ENCODE measurements at places on chromosomes 16 and 17.

GRCh38 chr17:6666557-6666956, 15.0 kb downstream of the C17orf100 start:
- no peak for DNase-seq

- DNase-seq, result no peak
Measured at GRCh38 chr16:3143598-3144320, 8.9 kb downstream of the ZNF213 start.

DNA sequence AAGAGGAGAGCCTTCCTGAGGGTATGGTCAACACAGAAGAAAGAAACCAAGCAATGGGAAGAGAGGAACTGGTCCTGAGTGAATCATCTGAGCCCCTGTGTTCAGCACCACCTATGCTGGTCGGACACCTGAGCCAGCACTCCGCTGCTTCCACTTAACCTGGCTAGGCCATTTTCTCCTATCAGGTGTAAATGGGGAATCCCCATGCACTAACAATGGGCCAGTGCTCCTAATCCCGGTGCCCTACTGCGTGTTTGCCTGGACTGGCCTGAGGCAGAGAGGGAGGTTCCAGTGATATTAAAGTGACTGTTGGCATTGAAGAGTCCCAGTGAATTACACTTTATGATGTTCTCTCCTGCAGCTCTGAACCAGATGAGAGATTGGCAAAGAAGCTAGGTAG, 34.4 kb upstream of the XYLT2 start:
- DNase-seq, result no peak

- DNase-seq, result no peak
Measured at GRCh38 chr16:75035410-75035968, 36.7 kb downstream of the ZNRF1 start.

- no peak for DNase-seq
Measured at GRCh38 chr16:31452631-31453106, 6.6 kb upstream of the ARMC5 start.

DNA sequence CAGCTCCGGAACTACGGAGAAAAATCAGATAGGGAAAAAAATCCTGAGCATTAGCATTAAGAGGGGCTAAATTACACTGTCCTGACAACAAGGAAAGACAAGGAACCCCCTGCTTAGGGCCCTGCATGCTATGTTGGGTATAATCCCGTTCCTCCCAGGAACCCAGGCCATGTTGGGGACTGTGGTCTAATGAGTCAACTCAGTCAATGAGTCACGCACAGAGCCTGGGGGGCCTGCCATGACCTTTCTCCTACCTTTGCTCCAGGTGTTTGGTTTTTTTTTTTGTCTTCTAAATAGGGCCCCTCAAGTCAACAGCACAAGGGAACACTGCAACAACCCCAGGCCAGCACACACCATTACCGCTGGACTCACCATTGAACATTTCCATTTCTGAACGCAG, 8.9 kb upstream of the ZNF200 start:
- DNase-seq, result no peak

DNA sequence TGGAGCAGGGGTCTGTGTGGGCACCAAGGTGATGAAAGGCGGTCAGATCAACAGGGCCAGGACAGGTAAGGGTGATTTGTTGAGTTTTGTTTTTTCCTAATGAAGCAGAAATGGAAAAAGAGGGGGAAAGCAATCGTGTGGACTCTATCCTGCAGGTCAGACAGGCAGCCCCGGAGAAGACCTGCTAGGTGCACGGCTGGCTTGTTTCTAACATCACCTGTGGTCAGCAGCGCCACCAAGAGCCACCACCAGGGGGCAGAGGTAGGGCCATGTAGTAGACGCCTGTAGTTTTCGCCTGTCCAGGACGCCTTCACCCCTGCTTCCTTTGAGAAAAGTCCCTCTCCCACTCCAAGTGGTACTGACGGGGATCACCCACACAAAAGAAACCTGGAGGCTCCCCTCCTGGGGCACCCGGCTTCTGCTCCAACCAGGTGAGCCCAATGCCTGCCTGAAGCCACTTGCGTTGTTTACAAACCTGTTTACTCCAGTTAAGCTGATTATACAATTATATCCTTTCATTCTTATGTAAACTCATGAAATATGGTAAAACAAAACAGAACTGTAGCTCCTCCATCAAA, 54.2 kb upstream of the SEC14L1 start:
- DNase-seq, result no peak

DNA sequence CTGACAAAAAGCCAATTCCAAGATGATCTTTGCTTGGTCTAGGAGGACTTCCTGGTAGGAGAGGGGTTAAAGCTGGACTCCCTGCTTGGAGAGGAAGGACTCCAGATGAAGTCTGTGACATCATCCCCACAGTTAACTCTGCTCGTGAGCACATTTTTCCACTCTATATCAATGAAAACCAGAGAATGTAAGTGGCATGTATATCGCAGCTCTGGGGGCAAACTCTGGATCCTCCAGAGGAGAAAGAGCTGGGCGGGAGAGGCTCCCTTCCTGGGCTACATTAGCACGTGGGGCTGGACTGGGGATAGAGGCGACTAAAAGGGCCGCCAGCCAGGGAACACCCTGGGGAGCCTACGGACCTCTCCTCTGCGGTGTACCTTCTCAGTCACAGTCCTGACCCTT, 34.1 kb downstream of the HIC1 start:
- DNase-seq, result no peak

- no peak for DNase-seq
Measured at GRCh38 chr17:71455219-71455618, 665.6 kb upstream of the SOX9 start.

- DNase-seq, result no peak
Measured at GRCh38 chr17:17089796-17090641, 47.8 kb downstream of the MPRIP start.

- no peak for DNase-seq
Measured at GRCh38 chr17:10380631-10381408, 8.0 kb upstream of the MYH13 start.

GRCh38 chr17:61009663-61010062, 332.0 kb downstream of the BCAS3 start:
- DNase-seq, result no peak

DNA sequence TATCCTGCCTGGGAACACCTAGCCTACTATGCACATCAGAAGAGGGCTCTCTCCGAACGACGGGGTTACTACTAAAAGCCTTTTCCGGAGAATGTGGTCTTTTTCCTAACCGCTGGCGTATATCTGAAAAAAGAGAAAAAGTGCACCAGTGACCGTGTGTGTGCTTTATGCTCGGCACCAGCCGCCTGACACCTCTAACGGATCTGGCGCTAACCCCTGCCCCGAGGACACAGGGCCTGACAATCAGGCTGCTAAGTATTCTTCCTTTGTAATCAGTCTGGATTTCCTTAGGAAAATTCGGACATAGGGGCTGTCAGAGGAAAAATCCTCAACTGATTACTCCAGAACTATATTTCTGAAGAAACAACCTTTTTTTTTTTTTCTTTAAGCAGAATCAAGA, 13.4 kb upstream of the ITGAE start:
- DNase-seq, result no peak

DNA sequence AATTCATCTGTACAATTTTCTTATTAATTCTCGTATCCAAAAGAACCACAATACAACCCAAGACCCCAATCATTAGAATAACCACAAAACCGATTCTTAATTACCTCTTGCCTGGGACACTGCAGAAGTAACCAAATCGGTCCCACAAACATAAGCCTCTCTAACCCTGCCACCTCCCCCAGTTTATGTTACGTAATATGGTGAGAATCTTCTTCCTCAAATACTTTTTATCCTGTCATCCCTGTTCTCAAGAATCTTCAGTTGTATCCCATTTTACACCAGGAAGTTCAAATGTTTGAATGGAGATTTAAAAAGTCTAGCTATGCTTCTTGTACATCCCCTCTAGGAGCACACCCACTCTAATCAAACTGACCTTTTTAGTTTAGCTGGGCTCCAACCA, 269.3 kb upstream of the TBX2 start:
- no peak for DNase-seq

DNA sequence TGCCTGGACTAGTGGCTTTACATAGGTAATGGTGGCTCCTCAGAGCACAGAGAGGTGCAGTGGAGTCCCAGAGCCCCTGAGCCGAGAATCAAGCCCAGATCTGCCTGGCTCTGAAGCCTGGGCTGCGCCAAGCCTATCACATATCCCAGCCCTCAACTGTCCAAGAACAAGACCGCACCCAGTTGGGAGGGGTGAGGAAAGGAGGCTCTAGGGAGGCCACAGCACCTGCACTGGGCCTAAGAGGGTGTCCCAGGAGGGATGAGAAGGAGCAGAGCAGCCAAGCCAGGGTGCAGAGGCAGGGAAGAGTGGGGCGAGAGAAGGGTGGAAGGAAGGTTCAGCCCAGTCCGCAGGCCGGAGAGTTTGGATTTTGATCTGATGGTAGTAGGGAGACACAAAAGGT, 941 bp upstream of the RNF112 start:
- no peak for DNase-seq

- no peak for DNase-seq
Measured at GRCh38 chr17:81987161-81987770, 9.8 kb downstream of the ASPSCR1 start.

GRCh38 chr17:43534909-43535308, 11.2 kb downstream of the ETV4 start:
- no peak for DNase-seq

DNA sequence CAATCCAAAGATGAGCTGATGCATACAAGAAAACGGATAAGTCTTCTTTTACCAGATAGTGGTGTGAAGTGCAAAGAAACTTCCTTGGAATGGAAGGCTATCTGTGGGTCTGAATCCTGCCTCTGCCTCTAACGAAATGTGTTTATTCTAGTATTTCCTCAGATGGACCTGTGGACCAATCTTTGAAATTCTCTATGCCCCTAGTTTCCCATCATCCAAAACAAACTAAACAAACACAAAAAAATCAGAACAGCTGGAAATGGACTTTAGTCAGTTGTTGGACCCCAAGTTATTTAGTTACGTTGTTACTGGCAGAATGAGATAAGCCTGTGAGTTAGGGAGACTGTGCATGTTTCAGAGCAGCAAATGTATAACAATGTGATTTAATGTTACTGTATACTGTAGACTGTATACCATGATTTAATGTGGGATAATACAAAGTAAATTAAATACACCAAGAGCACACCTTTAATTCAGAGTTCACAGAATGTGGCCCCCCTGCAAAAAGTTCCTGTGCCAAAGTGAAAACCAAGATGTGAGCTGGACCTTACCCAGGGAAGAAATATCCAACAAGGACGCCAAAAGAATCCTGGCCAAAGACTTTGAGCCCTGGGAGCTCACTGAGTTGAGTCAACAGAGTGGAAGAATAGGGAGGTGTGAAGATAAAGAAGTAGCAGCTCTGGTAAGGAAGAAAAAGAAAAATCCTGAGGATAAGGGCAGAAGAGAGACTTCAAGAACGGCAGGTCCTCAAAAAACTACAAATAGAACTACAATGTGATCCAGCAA, 255.2 kb downstream of the CNTNAP4 start:
- no peak for DNase-seq

DNA sequence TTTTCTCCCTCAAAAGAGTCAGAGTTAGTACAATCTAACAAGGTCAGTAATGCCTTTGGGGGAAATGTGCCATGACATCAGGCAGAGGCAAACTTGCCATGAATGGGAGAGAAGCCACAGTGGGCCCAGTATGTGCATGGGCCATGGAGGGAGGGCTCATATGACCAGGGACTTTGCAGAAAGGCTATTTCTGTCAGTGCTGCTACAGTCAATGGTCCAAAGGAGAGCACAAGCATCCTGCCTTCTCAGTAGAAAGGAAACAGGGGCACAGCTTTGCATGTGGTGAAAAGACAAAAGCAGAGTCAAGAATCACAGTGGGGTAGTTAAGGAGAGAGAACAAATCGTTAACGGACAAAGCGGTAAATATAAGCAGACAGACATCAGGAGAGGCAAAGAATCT, 11.2 kb upstream of the CORO6 start:
- no peak for DNase-seq

- DNase-seq, result no peak
Measured at GRCh38 chr16:16019488-16019887, 70.1 kb downstream of the ABCC1 start.

DNA sequence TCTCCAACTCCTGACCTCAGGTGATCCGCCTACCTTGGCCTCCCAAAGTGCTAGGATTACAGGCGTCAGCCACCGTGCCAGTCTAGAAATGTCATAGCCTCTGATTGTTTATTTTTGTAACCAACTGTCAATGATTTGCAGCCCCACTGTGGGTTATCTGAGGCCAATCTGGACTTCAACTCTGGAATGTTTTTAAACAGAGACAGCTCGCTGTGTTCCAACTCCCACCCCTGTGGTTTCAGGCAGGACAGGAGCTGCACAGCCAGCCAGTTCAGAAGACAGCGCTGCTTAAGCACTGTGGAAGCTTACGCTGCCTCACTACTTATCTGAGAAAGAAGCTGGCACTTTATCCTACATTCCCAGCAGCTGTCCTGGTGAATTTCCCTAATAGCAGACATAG, 19.5 kb downstream of the MRM3 start:
- DNase-seq, result no peak

DNA sequence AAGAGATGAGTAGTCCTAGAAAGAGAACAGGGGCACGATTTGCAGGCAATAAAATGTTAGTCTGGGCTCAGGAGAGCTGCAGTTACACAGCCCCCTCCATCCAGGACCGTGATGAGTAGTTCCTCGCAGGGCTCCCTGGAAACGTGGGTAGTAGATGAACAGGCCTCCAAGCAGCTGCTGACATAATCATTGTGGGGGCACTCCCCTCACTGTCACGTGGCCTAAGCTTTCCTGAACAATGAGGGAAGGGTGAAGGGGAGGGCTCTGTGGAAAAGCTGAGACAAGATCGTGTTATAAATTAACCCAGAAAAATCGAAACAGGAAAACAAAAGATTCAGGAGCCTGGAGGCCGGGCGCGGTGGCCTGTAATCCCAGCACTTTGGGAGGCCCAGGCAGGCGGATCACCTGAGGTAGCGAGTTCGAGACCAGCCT, 1.3 kb upstream of the PER1 start:
- DNase-seq, result no peak

GRCh38 chr17:10635290-10635689, 21.8 kb downstream of the MYH3 start:
- DNase-seq, result no peak

DNA sequence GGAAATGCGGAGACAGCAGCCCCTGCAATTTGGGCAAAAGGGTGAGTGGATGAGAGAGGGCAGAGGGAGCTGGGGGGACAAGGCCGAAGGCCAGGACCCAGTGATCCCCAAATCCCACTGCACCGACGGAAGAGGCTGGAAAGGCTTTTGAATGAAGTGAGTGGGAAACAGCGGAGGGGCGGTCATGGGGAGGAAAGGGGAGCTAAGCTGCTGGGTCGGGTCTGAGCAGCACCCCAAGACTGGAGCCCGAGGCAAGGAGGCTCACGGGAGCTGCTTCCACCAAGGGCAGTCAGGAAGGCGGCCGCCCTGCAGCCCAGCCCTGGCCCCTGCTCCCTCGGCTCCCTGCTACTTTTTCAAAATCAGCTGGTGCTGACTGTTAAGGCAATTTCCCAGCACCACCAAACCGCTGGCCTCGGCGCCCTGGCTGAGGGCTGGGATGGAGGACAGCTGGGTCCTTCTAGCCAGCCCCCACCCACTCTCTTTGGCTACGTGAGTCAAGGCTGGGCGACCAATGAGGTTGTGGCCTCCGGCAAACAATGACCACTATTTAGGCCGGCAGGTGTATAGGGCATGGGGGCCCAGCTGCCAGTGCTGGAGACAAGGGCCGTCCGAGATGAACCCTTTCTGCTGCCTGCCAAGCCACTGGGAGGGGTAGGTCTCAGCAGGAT, 507 bp downstream of the SERPINF1 start:
- no peak for DNase-seq

GRCh38 chr17:54259476-54259875, 436.7 kb downstream of the KIF2B start:
- no peak for DNase-seq

- DNase-seq, result no peak
Measured at GRCh38 chr17:49513641-49514040, 18.5 kb downstream of the NGFR start.

Data from NCI-H2107 (cell line).